ENCODE measurements at places on chromosomes 7 and 10. TPM values are rescaled to one million over a fixed set of nuclear protein-coding genes. Genes with fewer than 3 reads are reported as not detected.

The HOXA5 gene
- 3.7 TPM for total RNA-seq

The ORAI2 gene
- total RNA-seq = 36.7 TPM

The PTF1A gene
- not detected for total RNA-seq

The CH25H gene
- total RNA-seq = 0.26 TPM

The DYDC1 gene
- not detected for total RNA-seq

The GPR85 gene
- total RNA-seq = not detected

The LIPM gene
- not detected for total RNA-seq

The PDLIM1 gene
- total RNA-seq = 231 TPM

The TYW1B gene
- total RNA-seq = 2.2 TPM

The ASIC3 gene
- 9.9 TPM for total RNA-seq

The KCNIP2 gene
- total RNA-seq = 0.82 TPM

The GJD4 gene
- not detected for total RNA-seq

The LRRD1 gene
- not detected for total RNA-seq

The PVRIG gene
- not detected for total RNA-seq

The ADAMTS14 gene
- total RNA-seq = 0.09 TPM

The FRMPD2 gene
- total RNA-seq = not detected

The RTKN2 gene
- total RNA-seq = 0.91 TPM

The BUD23 gene
- total RNA-seq = 137 TPM

The HERPUD2 gene
- total RNA-seq = 20.8 TPM

The DNAJC12 gene
- 71.2 TPM for total RNA-seq

The C7orf33 gene
- not detected for total RNA-seq

The LDB3 gene
- 0.07 TPM for total RNA-seq

The PLPP4 gene
- total RNA-seq = 0.28 TPM

The SPDYE16 gene
- not detected for total RNA-seq

The HTR7 gene
- not detected for total RNA-seq

The TEX47 gene
- not detected for total RNA-seq

The NEUROD6 gene
- total RNA-seq = not detected

The TMEM130 gene
- total RNA-seq = 0.31 TPM

The OPN4 gene
- total RNA-seq = not detected

The SYCE1 gene
- total RNA-seq = not detected

The OPN1SW gene
- not detected for total RNA-seq

The MSS51 gene
- 0.26 TPM for total RNA-seq

The SPDYE5 gene
- total RNA-seq = not detected

The MSMB gene
- total RNA-seq = not detected

The CYP17A1 gene
- total RNA-seq = not detected

The SFRP5 gene
- 1.8 TPM for total RNA-seq

The CPA2 gene
- total RNA-seq = not detected

The OLAH gene
- total RNA-seq = 0.40 TPM

The ADARB2 gene
- total RNA-seq = not detected

The DPP6 gene
- not detected for total RNA-seq

The DHTKD1 gene
- 9.0 TPM for total RNA-seq

The ECHDC3 gene
- total RNA-seq = 8.4 TPM
